ENCODE measurements at places on chromosomes 12 and 14. TPM values are rescaled to one million over a fixed set of nuclear protein-coding genes. Genes with fewer than 3 reads are reported as not detected.

GRCh38 chr14:68728342-68729106 lies 64.3 kb downstream of the ZFP36L1 start:
- no peak for DNase-seq

DNA sequence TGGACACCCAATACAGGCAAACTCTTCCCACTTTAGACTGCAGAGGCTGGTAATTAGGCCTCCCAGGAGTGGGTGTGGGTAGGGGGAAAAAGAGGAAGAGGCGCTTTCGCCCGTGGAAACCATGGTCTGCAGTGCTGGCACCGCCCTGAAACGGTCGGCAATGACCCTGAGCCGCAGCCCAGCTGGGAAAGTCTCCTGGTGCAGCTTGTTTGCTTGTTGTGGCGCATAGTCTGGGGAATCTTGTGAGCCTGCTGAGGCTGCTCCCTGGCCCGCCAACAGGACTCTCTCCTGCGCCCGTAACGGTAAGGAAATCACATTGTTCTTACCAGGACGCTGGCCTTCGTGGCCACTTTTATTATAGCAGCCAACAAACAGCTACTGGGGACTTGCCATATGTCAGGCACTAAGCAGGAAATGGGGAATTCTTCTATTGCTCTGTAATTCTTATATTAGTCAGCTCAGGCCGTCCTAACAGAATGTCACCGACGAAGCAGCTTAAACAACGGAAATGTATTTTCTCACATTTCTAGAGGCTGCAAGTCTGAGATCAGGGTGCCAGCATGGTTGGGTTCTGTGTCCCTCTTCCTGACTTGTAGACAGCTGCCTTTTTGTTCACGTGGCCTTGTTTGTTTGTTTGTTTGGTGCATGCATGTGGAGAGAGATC lies 52.5 kb upstream of the RIN3 start:
- peak; percentile 89 for DNase-seq

CCDC177 gene
- total RNA-seq = not detected

GRCh38 chr12:54126696-54127537 lies 61.9 kb downstream of the SMUG1 start:
- DNase-seq = peak; percentile 83

DNA sequence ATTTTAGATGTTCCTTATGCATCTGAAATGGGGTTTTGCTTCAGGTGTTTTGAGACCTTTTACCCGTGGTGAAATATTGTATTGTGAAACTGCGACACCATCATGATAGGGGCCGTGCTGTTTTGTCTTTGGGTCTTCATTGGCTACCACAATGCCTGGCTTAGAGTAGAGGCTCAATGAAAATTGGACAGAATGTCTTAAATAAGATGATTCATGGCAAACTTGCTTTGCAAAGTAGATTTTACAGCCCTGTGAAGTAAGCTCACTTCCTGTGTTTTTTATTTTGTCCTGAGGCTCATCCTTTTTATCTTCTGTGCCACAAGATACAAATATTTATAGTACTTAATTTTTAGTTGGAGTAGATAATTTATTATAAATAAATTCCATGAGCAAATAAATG lies 111.3 kb upstream of the FRMD6 start:
- DNase-seq = peak; percentile 77
